ENCODE measurements at places on chromosomes 16 and 17.
A peak's percentile ranks its signal among the peaks of the same experiment; 100 is the strongest.

GRCh38 chr16:69865701-69866100, 85.4 kb upstream of the CLEC18A start:
- DNase-seq, result no peak

- no peak for DNase-seq
Observed at GRCh38 chr17:19308398-19308797, 54.1 kb downstream of the B9D1 start.

DNA sequence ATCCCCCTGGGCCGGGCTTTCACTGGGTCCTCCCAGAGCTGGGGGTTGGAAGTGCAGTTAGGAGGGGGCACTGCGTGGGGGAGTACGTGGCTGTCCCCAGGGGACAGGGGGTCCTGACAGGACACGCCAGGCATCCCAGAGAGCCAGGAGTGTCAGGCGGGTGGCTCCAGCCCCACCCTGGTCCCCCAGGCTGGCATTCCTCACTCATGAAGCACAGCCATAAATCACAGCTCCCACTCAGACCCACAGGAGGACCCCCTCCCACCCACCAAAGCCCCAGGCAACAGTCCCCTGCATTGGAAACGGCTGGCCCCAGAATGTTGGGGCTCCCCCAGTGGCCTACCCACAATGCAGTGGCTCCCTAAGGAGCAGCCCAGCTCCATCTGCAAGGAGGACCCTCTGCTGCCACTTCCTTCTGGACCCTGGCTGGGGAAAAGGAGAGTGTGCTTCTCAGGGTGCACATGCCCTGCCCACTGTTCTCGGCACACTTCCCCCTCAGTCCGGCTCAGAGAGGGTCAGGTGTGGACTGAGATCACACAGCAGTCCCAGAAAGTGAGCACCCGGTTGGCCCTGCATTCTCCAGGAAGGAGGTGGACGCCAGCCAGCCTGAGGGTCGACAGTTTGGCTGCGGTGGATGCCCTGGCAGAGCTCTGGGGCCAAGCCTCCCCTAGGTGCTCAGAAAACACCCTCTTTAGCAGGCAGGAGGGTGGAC, 7.3 kb upstream of the FOXN1 start:
- DNase-seq, result no peak

GRCh38 chr17:5591966-5592365, 7.7 kb upstream of the NLRP1 start:
- DNase-seq, result no peak

- no peak for DNase-seq
Observed at GRCh38 chr17:539766-540165, 174.9 kb downstream of the VPS53 start.

- peak; percentile 88 for DNase-seq
Observed at GRCh38 chr17:81870981-81871386, at the start of gene ARHGDIA. Gene ARHGDIA, minus strand, starts transcription at chr17:81871337. Its CDS starts 1,407 bp downstream, at chr17:81869930.

- DNase-seq, result no peak
Observed at GRCh38 chr16:84291226-84291625, 3.5 kb upstream of the WFDC1 start.

GRCh38 chr17:2266865-2267228, 36.7 kb downstream of the SMG6 start:
- no peak for DNase-seq

DNA sequence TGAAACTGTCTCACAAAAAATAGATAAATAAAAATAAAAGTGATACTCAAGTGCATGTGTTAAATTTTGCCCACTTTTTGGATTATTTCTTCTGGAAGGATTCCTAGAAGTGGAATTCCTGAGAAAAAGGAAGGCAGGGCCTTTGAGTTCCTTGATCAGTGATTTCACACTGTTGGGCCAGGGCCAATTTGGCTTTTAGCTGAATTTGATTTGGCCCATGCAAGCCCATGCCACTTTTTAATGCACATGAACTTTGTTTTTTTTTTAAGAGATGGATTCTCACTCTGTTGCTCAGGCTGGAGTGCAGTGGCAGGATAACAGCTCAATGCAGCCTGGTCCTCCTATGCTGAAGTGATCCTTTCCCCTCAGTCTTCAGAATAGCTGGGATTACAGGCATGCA, 96.3 kb downstream of the TNFRSF13B start:
- DNase-seq, result no peak

GRCh38 chr17:66630379-66630778, 204.5 kb upstream of the CACNG5 start:
- no peak for DNase-seq

GRCh38 chr17:81481073-81481799, 31.4 kb downstream of the ACTG1 start:
- DNase-seq, result peak; percentile 95

DNA sequence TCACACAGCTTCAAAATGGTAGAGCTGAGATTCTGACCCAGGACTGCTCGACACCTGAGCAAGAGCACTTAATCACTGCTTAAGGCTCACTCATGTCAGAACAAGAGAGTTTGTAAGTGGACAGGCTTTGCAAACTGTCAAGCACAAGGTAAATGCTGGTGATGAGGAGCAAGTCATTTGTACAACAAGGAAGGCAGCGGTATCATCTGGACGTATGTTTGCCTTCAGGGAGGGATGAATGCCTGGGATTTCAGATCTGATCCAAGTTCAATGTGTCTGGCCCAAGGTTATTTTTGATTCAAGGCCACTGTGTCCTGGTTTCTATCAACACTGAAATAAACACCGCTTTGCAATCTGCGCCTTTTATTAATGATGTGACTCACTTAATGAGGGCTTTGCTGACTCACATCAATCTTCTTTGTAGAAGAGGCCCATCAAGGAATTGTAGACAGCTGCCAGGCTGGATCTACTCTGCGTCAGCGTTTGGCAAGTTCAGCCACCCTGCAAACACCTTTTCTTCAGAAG, 174.4 kb upstream of the HS3ST3A1 start:
- no peak for DNase-seq

DNA sequence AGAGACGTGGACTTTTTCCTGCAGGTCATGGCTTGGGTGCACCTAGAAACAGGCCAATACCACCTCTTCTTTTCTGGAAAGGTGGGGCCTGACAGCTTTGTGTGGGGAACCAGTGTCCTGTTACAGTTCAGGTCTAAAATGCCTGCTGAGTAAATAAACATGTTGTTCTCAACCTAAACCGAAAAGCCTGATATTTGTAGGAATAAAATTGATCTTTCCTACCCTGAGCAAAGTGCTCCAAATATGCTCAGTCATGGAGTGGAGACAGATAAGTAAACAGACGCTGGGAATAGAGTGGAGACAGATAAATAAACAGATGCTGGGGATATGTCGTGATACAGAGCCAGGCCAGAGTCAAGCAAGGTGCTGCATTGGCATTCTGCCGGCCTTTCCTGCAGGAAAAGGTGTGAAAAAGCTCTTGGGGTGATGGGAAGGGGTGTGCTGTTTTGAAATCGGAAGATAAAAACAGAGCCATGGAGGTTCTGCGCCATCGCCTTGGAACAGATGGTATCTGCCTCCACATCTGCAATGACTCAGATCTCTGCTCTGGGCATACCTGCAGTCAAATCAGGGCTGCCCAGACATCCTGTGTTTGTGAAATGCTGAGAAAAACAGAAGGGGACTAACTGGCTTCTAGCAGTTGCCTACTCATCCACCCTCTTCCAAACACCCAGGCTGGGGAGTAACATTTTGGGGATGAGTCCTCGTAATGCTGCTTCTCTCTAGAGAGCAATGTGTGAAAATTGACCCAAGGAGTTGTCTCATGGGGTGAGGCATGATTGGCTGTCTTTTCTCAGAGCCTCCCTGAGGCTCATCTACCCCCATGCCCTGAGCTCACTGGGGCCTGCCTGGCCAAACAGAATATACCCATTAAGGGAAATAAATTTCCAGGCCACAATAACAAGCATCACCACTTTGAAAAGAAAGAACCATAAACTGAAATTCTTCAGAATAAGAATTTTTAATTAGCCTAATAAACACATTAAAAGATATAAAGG, 16.8 kb upstream of the TRPV2 start:
- no peak for DNase-seq

GRCh38 chr16:262121-262745, 13.5 kb downstream of the RGS11 start:
- DNase-seq, result no peak
